Activated CD4-positive, alpha-beta T cell treated with anti-CD3 and anti-CD28 coated beads, Interleukin-10, Interleukin-2, amounts not matched to agents 100 ng/mL and 50 ng/mL, durations not matched to agents 16 hours and 8 hours (primary cell): ENCODE measurements at places on chromosomes 7 and 10.

GRCh38 chr7:20310963-20311742 is 19.5 kb upstream of the ITGB8 start:
- DNase-seq = peak; percentile 30

- no peak for DNase-seq
Measured at GRCh38 chr7:106124186-106124585, 12.1 kb upstream of the SYPL1 start.

GRCh38 chr7:80900583-80901576 is 18.0 kb downstream of the SEMA3C start:
- no peak for DNase-seq

- DNase-seq = no peak
Measured at GRCh38 chr10:70851597-70852475, 36.1 kb downstream of the SGPL1 start.

GRCh38 chr10:68666280-68666760 is 54.7 kb upstream of the CCAR1 start:
- peak; percentile 40 for DNase-seq

- DNase-seq = no peak
Measured at GRCh38 chr7:141263983-141264382, 190.1 kb downstream of the TMEM178B start.

GRCh38 chr7:79285756-79286155 is 167.7 kb downstream of the MAGI2 start:
- DNase-seq = no peak

DNA sequence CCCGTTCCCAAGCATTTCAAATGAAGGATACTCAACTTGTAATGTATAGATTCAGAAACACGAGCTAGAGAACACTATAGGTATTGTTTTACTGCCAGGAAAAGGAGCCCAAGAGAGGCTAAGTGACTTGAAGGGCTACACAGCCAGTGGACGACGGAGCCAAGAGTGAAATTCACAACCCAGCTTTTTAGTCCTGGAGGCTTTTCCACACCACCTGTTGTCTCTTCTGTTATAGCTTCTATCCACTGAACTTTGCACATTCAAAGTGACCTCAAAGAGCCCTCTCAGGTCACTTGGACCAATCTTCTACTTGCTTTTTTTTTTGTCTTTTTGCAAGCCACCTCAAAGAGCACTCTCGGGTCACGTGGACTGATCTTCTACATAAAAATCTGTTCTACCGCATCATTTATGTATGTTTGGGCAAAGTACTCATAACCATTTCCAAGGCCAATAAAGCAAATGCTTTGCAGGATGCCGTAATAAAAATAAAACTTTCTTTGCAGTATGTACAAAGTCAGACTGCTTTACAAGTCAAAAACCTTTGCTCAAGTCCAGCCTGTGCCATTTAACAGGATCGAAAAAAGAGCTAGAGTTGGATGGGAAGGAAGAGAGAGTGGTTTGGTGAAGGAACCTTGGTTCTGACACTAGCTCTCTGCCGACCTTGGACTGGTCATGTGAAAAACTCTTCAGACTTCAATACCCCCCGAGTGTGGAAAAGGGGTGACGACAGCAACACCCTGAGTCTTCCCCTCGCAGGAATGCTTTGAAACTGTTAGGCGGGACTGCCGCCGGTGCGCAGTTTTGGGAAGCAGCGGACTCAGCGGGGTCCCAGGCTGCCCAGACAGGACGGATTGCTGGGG is 821 bp downstream of the SLC35B4 start:
- DNase-seq = peak; percentile 16

DNA sequence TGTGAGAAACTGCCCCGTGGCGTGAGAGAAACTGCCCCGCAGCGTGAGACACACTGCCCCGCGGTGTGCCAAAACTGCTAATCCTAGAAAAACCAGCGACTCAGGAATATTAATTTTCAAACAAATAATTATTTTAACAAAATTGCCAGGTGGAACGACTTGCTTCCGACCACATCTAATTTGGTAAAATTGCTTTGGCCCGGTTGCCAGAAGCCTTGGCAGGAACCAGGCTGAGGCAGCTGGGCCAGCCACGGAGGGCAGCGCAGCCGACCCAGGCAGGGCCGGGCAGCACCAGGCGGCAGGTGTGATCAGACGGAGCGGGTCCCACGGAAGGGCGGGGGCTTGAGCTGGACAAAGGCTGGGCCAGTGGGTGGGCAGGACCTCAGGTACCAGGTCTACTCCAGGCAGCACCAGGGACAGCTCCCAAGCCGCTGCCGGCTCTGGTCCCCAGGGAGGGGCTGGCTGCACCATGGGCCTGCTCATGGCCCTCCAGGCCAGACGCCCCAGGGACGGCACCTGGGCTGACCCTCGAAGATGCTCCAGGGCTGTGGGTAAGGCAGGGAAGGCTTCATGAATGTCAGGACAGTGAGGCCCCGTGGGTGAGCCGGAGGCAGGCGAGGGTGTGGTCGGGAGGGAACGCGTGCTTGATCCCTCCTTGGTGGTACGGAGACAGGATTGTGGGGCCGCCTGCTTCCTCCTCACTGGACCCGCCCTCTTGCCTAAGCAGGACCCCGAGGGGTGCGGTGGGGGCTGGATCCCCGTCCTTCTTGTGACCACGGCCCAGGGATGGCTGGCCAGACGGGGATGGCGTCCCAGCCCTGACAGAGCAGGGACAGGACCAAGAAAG is 7.7 kb upstream of the ADGRA1 start:
- no peak for DNase-seq
